CD4-positive, alpha-beta memory T cell (primary cell): ENCODE measurements at places on chromosomes 12 and 14.

GRCh38 chr12:48777501-48778400 lies 11.1 kb downstream of the ADCY6 start:
- no peak for DNase-seq

GRCh38 chr12:94602024-94602423 lies 48.3 kb downstream of the TMCC3 start:
- DNase-seq: no peak

DNA sequence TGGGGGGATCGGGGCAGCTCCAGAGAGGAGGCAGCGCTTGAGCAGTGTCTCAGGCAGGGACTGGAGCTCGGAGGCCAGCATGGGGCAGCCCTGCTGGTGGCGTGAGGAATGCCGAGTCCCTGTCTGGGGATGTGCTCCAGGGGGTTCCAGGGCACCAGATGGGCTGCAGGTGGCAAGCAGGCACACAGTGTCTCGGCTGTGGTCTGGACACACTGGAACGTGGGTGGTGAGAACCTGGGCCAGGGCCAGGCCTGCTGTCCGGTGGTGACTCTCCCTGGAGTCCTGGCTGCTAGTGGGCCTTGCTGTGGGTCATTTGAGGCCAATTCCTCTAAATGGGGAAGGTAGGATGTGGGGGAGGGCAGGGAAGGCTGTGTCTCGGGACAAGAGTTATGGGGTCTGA lies 199.4 kb upstream of the RTL1 start:
- DNase-seq: no peak

GRCh38 chr12:110498984-110499706 lies 2.8 kb downstream of the VPS29 start:
- no peak for DNase-seq

DNA sequence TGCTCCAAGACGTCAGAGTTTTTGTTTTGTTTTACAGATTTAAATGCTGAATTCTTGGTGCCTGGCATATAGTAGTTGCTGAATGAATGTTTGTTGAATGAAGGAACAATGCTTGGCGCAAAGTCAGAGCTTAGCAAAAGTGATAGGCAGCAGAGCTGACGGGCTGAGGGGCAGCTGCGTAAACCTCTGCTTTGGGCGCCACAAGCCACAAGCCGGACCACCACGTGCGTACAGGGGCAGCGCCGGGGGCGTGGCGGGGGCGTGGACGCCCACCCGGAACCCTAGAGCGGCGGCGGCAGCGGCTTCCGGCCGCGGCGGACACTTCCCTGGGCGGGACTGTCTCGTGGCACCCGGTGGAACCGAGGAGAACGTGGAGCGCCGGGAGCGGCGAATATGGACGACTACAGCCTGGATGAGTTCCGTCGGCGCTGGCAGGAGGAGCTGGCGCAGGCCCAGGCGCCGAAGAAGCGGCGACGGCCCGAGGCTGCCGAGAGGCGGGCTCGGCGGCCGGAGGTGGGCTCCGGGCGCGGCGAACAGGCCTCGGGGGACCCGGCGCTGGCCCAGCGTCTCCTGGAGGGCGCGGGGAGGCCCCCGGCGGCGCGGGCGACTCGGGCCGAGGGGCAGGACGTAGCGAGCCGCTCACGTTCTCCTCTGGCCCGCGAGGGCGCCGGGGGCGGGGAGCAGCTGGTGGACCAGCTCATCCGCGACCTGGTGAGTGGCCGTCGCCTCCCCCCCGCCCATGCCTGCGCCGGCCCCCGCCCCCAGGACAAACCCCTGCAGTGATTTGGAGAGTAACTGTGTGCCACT lies at the start of gene FBXW8:
Gene FBXW8, plus strand, starts transcription at position 306 of the 807 bp plus-strand sequence. Its CDS starts 88 bp downstream, at position 394.
- peak; percentile 51 for DNase-seq

DNA sequence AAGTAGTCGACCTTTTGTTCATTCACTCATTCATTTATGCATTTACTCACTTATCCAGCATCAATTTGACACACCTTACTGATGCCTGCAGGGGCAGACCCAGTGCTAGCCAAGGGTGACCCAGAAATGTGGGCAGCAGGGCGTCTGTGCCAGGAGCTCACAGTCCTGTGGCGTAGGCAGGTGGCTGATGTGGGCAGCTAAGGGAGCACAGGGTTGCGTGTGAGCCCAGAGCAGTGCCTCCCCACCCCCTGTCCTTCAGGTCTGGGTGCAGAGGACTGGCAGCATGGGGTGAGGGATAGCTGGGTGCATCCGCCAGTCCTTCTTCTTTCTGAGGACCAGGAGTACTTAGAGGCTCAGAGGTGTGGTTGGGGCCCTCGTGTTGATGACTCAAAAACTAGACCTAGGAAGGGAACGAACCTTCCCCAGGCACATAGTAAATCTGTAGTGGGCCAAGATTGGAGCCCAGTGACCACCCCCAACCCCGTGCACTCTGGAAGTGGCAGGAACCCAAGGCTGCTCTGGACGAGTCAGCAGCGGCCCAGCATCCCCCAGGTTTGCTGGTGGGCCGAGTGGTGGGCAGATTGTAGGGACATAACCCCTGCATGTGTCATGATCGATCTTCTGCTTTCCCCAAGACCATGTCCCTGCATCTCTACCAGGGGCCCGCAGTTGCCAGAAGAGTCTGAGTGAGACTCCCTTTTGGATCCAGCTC lies 63.9 kb downstream of the BEGAIN start:
- no peak for DNase-seq

- DNase-seq: no peak
Observed at GRCh38 chr12:87259391-87259790, 769.8 kb downstream of the C12orf50 start.

- no peak for DNase-seq
Observed at GRCh38 chr12:80937391-80938238, at the start of gene LIN7A. Gene LIN7A, minus strand, starts transcription at chr12:80937934. Its CDS starts 212 bp downstream, at chr12:80937722.

- peak; percentile 18 for DNase-seq
Observed at GRCh38 chr14:59161561-59162175, 26.8 kb upstream of the DAAM1 start.

GRCh38 chr14:102182936-102183619 lies 43.4 kb downstream of the WDR20 start:
- no peak for DNase-seq

- no peak for DNase-seq
Observed at GRCh38 chr14:60003991-60004390, 84.0 kb downstream of the LRRC9 start.

DNA sequence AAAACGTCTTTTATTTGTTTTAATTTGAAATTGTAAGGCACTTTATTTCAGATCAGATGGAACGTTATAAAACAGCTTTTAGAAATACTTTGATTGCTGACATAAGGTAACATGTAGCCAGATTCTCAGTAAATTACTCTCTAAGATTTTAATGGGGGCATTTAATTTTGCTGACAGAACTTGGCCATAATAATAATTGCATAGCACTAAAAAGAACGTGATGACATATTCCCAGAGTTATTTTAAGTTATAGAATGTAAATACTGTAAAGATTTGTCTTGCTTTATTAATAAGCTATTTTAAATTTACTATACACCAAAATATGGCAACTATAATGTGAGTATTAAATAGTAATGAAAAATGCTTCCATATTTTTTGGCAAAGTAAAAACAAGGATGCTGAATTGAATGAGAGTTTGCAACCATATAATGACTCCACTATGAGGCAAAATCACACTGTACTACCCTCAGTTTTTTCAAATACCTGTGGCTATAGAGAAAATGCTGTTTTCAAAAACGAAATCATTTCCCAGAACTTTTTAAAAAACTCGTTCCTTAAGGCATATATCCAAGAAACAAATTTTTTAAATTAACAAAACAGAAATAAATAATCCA lies 876 bp downstream of the LUM start:
- no peak for DNase-seq

- no peak for DNase-seq
Observed at GRCh38 chr12:1875608-1876007, 42.8 kb downstream of the CACNA2D4 start.

DNA sequence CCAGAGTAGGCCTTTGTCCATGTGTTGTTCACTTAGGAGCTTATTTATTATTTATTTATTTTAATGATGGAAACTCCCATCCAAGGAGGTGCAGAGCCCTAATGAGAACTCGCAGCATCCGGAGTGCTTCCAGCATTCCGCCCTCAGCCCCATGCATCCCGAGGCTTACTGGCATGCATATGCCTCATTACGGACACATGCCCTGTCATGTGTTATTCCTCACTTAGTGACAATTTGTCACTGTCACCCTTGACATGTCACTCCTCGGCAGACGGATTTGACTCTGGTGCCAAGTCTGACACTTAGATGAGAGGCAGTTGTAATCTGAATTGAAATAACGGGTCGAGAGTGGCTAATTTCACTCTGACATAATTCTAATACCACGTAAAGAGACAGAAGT lies 132.8 kb downstream of the VRK1 start:
- DNase-seq: no peak

DNA sequence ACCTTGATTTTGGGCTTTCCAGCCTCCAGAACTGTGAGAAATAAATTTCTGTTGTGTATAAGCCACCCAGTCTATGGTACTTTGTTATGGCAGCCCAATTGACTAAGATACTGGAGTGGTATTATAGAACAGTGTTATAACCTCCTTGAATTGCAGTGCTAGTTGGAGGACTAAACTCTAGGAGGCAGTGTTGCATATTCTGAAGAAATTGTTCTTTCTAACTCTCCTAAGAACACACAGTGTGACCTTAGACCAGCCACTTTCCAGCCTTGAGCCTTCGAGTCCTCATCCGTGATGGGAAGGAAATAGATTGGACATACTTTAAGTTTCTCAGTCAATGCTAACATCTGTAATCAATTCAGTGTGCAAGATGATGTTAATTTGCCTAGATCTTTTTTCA lies 22.4 kb upstream of the LRRC10 start:
- no peak for DNase-seq
